ENCODE measurements at places on chromosomes 3 and 15. TPM values are rescaled to one million over a fixed set of nuclear protein-coding genes. Genes with fewer than 3 reads are reported as not detected.

Gene P3H2
- total RNA-seq, result 35.5 TPM

DNA sequence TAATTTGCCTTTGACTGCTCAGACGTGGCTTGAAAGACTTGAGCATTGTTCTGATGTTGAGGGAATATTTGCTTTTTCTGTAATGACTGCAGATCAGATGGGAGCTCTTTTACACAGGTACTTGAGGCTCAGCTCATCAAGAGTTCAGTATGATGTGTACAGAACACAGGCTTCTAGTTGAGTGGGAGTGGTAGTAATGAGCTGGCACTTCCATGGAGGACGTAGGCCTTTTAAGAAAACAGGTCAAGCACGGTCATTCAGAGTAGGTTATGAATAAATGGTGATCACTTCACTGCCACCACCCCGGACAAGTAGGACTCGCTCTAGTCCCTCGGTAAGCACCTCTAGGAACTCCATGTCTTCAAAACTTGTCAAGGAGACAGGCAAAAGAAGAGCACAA, 8.8 kb downstream of the EMC4 start:
- no peak for DNase-seq

- no peak for DNase-seq
These were observed 87.0 kb upstream of the LMOD3 start for GRCh38 chr3:69209413-69209812.

GRCh38 chr3:192229866-192230265, 497.5 kb downstream of the FGF12 start:
- DNase-seq, result no peak

DNA sequence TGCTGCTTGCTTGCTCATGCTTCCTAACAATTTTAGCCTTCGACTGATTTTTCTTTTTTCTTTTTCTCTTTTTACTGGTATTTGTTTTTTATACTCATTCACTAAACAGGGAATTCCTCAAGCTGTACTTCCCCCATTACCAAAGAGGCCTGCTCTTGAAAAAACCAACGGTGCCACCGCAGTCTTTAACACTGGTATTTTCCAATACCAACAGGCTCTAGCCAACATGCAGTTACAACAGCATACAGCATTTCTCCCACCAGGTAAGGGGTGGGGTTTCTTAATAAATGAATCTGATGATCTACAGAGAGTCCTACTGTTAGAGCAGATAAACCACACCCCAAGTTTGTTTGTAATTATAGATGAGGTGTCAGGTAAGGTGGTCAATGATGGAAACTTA, 178.8 kb downstream of the MBNL1 start:
- no peak for DNase-seq

GRCh38 chr15:82890338-82890994, 62.1 kb downstream of the HOMER2 start:
- DNase-seq, result no peak

Gene CCDC39
- 0.66 TPM for total RNA-seq

Gene PCSK6
- total RNA-seq, result 10.1 TPM

- no peak for DNase-seq
These were observed 23.5 kb downstream of the IL12A start for GRCh38 chr3:160012108-160012507.

DNA sequence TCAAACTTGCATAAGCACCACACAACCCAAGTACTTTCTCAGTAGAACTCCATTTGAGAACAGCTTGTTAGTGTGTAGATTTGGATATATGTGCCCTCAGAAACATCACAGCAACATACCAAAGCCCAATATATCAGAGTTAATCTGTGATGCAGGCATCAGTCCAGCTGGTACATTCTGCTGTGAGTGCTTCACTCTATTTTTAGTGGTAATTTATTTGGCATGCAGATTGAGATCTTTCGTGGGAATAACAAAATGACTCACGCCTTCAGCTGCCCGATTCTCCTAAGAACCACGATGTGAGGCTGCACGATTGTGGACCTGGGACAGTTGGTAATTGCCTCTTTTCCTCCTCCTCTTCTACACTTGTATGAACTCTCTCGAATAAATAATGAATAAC, 730.7 kb downstream of the SQOR start:
- peak; percentile 12 for DNase-seq

- no peak for DNase-seq
These were observed 69.9 kb downstream of the EPHB3 start for GRCh38 chr3:184631472-184631861.

Gene TUSC7
- not detected for total RNA-seq

DNA sequence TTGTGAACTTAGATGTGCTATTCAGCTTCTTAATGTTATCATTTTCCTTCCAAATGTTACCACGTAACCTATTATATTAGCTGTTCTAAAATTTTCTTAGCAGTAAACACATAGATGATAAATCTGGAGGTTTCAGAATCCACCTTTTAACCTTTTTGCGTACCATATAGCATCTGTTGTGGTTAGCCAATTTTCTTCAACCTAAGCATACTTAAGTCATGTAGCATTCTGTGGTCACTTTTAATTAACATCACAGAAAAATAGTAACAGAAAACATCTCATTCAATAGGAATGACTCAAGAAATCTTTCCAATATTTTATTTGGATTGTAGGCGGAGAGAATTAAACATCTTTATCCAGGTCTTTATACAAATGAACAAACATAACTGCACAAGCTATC, 1465.3 kb upstream of the GBE1 start:
- DNase-seq, result no peak

DNA sequence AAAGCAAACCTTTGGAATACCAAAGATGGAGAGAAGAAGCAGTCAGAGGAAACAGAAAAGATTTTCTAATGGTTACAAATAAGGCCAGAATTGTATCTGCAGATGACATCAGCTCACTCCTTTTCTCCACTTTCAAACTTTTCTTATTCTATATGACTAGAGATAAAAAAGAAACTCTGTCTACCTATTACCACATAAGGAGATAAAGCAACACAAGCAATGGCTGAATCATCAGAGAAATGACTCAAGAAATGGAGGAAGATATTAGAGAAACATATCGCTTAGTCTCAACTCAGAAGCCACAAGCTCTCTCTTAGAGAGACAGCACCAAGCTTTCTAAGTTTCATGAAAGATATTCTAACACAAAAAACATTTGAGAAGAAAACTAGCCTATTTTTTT, 784.0 kb downstream of the ZPLD1 start:
- no peak for DNase-seq

DNA sequence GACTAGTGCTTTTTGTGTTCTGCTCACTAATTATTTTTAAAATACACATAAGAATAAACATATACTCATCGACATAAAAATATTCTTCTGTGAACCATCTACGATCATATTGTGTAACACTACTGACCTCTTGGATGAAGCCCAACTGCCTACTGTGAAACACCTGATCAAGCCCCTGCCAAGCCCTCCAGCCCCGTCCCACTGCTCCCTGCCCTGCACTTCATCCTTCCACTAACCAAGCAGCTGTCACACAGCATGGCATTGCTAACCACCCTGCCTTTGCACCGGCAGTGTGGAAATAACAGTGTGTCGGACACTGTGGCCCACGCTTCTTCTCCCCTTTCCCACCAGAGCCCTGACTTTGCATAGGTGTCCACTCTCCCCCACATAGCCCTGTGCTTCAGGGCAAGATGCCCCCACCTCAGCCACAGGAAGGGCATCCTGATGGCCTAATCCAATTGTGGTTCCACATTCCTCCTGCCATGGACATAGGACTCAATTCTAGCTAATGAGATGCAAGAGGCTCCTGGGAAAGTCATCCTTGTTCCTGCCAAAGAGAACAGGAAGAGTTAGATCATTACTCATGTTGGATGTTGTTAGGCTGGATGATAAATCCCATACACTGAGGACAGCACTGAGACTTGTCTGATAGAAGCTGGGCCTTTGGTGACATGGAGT, 35.0 kb upstream of the ARID3B start:
- DNase-seq, result no peak

Gene CGNL1
- 24.7 TPM for total RNA-seq

DNA sequence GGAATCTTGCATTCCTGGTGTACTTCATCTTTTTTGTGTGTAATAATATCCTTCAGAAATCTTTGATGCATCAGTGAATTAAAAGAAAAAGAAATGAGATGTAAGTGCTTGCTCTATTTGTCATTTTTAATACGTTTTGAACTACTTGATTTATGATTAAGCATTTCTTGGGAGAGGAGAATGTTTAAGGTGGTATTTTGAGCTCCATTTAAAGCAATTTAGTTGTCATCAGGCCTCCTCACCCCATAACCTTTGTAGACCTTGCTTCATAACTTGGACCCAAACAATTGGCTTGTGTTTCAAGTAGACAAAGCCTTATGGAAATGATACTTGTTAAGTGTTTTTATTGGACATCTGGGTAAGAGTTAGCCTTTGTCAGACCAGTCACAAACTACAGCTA, 87.1 kb upstream of the VEPH1 start:
- DNase-seq, result no peak

DNA sequence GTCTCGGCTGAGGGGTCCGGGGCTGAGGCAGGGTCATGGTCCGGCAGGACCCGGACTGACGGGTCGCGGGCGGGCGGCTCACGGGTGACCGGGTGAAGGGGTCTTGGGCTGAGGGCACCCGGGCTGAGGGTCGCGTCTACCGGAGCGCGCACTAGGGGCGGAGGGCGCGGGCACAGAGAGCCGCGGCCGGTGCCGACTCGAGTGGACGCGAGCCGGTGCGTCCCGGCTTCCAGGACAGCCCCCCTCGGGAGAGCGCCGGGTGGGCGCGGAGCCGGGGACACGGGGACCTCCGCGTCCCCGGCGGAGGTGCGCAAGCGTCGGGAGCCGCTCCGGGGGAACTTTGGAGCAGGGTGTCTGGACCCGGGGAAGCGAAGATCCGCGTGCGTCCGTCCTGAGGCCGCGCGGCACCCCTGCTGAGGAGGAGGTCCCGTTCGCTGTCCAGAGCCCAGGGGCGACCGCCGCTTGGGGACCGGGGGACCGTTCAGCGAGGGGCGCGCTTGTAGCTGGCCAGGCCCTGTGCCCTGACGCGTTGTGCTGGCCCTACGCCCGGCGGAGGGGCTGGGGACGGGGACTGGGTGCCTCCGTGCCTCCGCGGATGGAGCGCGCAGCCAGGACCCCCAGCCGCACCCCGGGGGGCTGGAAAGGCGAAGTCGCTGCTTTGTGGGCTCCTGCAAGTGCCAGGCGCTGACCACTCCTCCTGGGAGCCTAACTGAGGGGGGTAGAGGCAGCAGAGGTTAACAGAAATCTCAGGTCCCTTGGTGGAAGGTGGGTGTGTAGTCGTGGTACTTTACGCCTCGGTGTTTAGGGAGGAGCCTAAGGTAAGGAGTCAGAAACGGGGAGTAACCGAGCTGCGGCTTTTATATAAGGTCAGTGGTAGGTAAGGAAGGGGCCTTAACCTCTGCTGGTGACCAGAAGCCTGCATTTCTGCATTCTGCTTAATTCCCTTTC, at the start of gene PPARG:
PPARG (plus strand) TSS at position 889 of the 948 bp plus-strand sequence. CDS start 90,642 bp downstream, outside the sequence.
- no peak for DNase-seq

DNA sequence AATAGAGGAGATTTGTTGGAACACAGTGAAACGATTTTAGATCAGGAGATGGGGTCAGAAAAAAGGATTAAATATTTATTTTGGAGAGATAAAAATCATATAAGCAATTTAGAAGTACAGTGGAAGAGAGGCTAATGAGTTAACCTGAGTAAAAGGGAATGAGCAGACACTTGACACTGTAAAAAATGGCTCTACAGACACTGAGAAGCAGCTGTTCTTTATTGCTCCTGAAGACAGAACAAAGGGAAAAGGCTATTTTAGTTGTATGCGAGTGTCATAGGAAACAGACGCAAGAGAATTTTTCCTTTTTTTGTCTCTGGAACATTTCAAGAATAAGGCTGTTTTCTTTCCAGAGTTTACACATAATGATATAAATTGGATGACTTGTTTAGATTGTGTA, 34.3 kb downstream of the ASTE1 start:
- no peak for DNase-seq

DNA sequence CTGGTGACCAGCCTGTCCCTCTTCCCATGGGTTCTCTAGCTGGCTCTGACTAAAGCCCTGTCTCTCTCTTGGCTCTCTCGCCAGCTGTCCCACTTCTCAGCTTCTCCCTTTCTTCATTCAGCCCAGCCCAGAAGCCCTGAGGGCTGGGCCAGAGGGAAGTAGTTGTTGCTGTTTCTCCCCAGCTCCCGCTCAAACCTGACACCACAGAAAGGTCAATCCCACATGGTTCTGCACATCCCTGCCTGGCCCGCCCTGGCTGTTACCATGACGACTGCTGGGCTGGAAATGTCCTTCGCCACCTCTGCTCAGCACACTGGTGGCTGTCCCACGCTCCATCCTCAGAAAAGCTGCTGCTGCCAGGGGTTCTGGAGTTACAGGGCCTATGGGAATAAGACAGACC, 25.9 kb downstream of the CCDC32 start:
- DNase-seq, result no peak

GRCh38 chr15:33206366-33206765, 11.9 kb upstream of the FMN1 start:
- DNase-seq, result no peak
